ENCODE measurements at places on chromosomes 2 and 18.
A peak's percentile ranks its signal among the peaks of the same experiment; 100 is the strongest.

DNA sequence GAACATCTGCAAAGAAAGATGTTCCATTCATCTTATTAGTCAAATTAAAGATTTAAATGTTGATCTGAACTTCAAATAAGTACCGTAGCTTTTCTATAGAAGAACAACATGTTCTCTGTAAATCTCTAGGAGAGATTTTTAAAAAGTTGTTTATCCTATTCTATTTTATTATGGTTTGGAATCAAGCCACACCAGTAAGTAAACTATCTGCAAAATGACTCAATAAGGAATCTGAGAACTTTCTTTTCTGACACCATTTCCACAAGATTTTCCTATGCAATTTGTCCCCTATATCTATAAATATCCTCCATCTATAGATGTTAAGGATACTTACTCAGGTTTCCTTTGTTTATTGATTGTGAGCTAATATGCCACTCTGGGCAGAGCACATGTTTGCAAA is 736.6 kb downstream of the CBLN2 start:
- DNase-seq: no peak

DNA sequence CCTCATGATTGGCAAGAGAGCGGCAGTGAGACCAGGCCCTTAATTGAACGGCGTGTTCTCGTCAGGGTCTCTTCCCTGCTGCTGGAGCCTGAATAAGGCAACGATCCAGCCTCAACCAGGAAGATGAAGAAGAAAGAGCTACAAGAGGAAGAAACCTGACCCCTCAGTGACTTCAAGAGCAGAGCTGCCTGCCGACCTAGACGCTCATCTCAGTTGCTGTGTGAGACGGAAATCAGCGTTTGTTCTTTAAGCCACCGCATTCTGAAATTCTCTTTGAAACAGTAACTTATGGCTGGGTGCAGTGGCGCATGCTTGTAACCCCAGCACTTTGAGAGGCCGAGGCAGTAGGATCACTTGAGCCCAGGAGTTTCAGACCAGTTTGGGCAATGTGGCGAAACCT is 29.6 kb upstream of the KCNG3 start:
- no peak for DNase-seq

DNA sequence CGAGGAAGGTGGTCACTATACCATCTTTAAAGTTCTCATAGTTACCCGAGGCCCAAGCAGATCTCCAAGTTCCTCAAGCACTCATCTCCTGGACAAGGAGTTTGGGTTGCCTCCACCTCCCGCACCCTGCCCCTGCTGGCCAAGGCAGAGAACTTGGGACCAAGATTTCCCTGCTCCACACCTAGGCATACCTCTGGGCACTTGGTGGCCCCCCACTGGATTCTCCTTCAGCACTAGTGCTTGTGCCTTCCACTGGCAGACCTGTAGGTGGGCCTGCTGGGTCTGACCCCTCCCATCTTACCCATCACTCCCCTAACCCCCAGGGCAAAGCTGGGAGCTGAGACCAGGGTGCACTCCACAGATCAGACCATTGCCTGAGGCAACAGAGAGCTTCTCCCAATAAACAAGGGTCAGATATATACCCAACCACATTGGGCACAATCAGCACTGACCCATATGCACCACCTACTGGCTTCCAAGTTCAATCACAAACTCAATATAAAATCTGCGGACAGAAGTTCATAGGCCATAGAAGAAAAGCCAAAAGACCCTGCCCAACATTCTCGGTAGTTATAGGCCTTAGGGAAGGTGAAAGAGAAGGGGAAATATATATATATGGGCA is 244.2 kb downstream of the EXOC6B start:
- peak; percentile 5 for DNase-seq

DNA sequence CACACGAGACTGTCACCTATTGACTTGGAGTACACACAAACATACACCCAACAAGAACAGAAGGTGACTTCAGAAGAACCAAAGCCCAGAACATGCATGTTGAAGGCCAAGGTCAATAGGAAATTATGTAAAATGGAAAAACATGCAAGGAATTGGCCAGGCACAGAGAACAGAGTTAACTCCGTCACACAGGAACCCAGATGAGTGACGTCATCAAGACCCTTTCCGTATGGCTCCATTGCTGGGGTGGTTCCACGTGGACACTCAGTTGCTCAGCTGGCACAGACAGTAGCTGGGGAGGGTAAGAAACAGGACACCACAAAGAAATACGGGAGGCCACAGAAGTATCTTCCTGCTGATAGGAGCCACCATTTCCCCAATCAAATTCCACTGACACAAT is 18.4 kb downstream of the SOX11 start:
- no peak for DNase-seq

- DNase-seq: no peak
Observed at GRCh38 chr2:198815626-198816025, 642.1 kb downstream of the SATB2 start.

DNA sequence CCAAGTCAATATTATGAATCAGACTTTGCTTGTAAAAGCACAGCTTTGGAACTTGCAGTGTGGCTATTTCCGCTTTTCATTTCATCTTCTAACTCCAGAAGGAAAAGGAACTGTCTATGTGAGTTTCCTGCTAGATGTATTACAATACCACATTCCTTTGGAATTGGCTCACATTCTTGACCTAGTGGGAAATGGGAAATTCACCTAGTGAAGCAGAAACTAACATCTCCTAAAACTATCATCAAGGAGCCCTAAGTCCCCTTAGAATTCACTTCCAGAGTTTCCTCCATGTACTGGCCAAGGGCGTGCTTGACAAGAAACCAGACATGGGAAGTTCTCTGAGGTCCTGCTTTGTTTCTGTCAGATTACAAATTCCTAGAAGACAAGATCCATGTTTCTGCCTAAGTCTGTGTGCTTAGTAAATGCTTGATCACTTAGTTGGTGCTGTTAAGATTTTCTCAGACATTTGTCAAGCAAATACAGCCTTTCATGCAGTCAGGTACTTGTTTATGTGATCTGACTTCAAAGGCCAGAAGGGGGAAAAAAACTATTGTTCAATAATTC is 275.7 kb upstream of the FN1 start:
- DNase-seq: no peak

All from D341Med (cell line).